GM13977 (cell line): ENCODE measurements at places on chromosomes 3 and 15.

DNA sequence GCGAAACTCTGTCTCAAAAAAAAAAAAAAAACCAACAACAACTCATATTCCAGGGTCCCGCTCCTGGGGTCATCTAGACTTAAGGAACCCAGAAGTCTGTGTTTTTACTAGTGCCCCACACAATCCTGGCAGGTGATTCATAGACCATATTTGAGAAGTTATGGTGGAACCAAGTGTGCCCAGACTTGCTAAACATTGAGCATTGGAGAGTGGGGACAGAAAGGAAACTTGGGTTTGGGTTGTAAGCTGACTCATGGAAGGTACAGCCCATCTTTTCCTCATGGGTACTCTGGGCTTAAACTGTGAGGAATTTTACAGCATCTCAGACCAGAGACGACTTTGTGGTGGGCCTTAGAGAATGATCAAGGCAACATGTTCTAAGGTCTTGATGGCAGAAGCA lies 18.3 kb upstream of the IGF2BP2 start:
- no peak for DNase-seq

DNA sequence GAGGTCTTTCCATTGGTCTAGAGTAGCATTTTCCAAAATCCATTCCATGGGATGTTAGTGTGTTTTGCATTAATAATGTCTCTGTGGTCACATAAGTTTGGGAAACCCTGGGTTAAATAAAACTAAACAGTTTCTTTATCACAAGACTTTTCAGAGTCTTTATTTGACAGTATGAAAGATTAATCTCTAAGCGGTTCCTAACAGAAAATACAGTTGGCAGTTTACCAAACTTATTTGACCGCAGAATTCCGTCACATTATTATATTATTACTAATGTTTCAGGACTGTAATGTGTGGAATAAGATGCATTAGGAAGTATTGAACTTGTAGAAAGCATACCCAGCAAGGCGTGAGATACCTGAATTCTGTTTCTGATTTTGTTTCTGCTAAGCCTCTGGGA lies 71.5 kb upstream of the ADAMTSL3 start:
- no peak for DNase-seq

GRCh38 chr15:48889925-48890324 lies 12.0 kb downstream of the EID1 start:
- DNase-seq, result no peak

DNA sequence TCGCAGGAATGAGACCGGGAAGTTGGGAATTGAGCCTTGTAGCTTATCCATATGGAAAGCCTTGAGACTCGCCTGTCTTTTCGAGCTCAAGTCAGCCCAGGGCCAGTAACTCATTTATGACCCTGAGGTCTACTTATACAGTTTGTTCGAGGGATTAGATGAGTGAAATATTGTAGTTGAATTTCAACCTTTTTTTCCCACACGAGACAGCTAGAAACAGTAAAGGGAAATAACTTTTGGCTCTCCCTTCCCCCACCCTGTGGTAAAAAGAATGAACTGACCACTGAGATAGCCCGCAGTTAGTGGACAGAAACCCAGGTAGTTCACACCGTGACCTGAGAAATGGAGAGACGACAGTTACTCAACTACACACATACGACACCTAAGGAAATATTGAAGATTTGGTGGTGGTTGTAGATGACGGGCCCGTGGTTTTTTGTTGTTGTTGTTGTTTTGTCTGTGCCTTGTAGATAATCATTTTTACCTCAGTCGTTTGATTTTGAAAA lies 841 bp downstream of the EIF3J start:
- DNase-seq, result peak; percentile 23

DNA sequence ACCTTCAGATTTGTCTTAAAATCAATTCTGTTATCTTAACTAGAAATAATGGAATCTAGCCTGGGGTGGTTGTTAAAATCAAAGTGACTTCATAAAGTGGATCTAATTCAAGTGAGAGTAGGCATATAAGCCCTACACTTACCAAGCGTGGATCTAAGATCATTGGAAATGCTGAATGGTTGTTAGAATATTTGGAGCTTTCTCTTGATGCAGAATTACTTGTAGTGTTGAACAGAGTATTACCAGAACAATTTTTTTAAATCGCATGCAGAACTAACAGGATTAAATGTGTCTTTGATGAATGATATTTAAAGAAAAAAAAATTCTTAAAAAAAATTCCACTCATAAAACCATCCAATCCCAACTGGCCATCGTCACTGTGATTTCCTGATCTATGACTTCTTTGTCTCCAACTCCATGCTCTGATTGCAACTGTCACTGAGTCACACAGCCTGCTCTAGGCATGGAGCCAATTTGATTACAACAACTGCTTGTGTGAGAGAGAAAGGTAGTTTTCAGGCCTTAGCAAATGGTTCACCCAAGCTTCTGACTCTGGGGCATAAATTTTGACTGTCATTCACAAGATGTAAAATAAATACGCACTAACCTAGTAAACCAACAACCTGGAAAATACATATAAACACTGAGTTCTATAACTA lies 25.9 kb upstream of the SPRED1 start:
- DNase-seq, result no peak

DNA sequence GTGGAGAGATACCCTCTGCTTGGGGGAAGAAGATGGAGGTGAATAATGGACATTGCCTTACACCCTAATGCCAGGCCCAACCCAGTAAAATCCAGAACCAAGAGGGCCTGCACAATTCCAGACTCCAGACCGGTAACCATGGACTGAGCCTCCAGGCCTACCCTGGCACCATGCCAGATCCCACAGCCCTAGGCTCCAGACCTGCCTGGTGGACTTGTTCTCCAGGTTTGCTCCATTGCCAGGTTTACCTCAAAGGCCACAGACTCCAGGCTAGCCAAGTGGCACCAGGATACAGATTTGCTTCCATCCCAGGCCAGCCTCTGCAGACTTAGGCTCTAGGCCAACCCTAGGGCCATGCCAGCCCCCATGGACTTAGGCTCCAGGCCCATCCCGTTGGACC lies 14.0 kb downstream of the PLCH1 start:
- no peak for DNase-seq

DNA sequence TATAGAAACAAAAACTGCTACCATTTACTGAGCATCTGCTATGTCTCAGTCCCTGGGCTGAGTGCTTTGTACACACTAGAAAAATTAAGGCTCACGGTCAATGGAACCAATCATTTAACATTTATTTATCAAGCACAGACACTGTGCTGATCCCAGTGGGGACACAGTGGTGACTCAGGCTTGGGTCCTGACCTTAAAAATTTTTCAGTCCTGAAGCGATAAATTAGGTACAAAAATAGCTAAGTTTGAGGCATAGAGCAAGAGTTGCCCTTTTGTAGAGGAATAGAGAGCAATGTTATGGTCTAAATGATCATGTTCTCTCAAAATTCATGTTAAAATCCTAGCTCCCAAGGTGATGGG lies 85.1 kb downstream of the CRYGS start:
- DNase-seq, result no peak

DNA sequence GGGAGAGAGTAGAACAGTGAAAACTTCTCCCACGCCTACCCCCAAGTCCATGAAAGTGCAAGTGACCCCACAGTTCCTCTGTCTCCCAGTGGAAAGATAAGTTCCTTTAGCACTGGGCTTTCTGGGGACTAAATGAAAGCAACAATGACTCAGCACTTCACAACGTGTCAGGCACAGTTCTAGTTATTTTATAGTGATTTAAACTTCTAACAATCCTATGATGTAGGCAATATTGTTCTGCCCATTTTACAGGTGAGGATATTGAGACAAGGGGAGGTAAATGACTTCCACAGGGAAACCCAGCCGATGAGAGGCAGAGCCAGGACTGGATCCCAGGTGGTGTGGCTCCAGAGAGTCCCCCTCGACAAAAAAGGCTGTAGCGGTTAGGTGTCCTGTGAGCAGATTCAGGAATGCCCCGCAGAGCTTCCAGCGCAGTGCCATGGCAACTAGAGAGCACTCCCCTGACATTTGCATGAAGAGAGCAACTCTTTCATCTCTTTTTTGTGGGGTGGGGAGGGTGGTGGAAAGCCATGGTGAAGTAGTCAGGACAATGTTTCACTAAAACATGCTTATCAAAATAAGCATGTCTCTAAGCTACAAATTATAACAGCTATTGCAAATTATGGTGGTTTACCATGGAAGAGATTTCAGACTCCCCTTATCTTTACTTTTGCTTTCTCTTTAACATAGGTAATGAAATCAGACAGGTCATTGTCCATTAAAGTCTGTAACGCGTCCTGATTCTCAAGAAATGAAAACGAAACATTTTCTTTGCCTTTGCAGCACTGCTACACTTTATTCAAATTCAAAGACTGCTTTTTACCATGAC lies 62.1 kb downstream of the NR2F2 start:
- DNase-seq, result no peak

- DNase-seq, result no peak
Observed at GRCh38 chr3:64186667-64187064, 38.6 kb downstream of the PRICKLE2 start.

DNA sequence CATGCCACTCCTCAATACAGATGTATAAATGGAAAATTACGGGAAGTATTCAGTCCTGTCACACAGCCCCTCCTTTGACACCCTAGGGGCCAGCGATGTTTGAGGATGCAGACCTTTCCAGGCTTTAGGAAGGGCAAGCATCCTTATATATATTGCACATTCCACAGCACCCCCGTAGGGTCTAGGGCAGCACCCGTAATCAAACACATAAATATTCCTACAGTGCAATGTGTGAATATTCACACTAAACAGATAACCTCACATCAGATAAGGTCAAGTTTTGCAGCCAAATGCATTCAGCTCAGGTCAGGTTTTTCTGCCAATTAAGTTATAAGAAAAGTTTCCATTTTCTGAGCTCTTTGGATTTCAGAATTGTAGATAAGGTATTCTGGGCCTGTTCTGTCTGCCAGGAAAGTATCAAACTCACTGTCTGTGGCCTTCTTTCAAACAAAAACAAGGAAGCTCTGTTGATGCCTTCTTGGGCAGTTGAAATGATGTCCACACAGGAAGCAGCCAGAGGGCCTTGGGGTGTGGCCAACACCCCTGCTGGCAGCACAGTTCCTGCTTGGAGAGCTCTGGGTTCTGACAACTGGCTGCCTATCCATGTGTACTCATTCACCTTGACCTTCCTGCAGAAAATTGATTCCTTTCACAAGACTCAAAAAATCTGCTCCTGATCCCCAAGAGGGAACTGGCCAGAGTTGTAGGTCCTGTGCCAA lies 427.0 kb downstream of the NTRK3 start:
- no peak for DNase-seq

DNA sequence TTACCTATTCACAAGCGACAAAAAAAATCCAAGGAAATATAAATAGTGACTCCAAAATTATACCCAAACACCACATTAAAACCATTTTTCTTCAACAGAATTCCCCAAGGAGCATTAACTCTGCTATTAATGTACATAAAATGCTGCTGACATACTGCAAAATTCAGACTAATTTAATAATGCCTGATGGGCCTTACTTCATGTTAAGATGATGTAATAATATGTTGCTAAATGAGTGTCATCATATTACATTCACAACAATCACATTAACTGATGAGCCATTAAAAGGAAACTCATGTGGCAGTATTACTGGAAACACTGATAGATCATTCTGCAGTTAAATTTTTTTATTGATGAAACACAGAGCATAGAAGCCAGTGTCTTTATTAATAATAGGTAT lies 204.9 kb upstream of the CGNL1 start:
- DNase-seq, result no peak

- DNase-seq, result no peak
Observed at GRCh38 chr3:106215047-106215446, 346.2 kb upstream of the CBLB start.

- DNase-seq, result no peak
Observed at GRCh38 chr15:22850055-22850454, 11.6 kb downstream of the NIPA2 start.

- DNase-seq, result no peak
Observed at GRCh38 chr15:76964157-76964556, 30.8 kb upstream of the PSTPIP1 start.

- peak; percentile 57 for DNase-seq
Observed at GRCh38 chr15:72365844-72366243, 10.0 kb downstream of the HEXA start.

DNA sequence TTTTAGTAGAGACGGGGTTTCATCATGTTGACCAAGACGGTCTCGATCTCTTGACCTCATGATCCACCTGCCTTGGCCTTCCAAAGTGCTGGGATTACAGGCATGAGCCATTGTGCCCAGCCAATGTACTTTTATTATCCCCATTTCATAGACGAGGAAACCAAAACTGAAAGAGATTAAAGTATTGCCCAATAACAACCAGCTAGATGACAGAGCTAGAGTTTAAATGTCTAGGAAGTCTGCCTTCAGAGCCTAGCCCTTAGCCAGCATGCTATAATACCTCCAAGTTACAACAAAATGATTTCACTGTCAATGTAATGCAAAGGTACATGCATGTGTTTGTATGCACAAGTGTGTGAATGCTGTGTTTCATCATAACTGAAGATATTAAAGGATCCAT lies 389.4 kb upstream of the RBMS3 start:
- DNase-seq, result no peak

- DNase-seq, result peak; percentile 51
Observed at GRCh38 chr15:47813748-47814384, 96.6 kb downstream of the SEMA6D start.

- DNase-seq, result no peak
Observed at GRCh38 chr3:9151240-9151639, 98.2 kb downstream of the SRGAP3 start.

DNA sequence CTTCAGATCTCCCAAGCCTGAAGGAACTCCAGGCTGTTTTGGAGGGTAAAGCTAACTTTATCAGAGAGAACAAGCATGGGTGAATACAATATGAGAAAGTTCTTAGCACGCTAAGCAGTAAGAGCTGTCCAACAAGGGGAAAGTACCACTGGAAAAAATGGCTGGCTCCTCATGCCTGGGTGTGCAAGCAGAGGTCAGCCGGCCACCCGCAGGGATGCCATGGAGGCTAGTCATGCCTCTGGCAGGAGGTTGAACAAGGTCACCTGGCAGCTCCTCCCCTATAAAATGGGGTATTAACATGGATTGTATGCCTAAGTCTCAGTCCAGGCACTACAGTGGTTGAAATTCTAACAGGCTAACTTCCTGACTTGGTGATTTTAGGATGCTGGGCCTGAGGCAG lies 75.4 kb upstream of the SLC6A1 start:
- no peak for DNase-seq

- no peak for DNase-seq
Observed at GRCh38 chr15:90531147-90531546, 1.4 kb downstream of the CRTC3 start.

GRCh38 chr15:49137861-49138260 lies 17.5 kb downstream of the COPS2 start:
- DNase-seq, result no peak

DNA sequence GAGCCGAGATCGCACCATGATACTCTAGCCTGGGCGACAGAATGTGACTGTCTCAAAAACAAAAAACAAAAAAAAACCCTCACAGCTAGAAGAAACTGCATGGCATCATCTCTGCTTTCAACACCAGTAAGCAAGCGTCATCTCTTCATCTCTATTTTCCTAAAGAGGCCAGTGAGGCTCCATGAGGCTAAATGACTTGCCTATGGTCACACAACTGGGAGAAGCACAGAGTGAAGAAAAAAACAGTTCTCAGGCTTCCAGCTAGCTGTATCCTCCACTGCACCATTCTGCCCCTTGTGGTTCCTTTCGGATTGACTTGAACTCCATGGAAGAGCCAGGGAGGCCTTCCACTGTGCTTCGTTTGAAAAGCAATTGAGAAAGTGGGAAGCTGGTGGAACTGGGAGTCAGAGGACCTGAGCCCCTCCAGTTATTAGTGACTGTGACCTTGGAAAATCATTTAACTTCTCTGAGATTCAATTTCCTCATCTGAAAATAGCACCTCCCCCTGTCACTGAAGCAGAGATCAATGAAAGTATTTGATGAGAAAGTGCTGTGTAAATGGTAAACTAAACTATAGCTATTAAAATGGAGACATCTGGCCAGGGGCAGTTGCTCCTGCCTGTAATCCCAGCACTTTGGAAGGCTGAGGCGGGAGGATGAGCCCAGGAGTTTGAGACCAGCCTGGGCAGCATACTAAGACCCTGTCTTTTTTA lies 32.1 kb upstream of the DENND4A start:
- peak; percentile 18 for DNase-seq
